Right atrium auricular region (tissue), 2 donors: ENCODE measurements at places on chromosomes 5 and 9. TPM values are rescaled to one million over a fixed set of nuclear protein-coding genes. Genes with fewer than 3 reads are reported as not detected.

Gene LCN6
- total RNA-seq, result 6.4 TPM

DNA sequence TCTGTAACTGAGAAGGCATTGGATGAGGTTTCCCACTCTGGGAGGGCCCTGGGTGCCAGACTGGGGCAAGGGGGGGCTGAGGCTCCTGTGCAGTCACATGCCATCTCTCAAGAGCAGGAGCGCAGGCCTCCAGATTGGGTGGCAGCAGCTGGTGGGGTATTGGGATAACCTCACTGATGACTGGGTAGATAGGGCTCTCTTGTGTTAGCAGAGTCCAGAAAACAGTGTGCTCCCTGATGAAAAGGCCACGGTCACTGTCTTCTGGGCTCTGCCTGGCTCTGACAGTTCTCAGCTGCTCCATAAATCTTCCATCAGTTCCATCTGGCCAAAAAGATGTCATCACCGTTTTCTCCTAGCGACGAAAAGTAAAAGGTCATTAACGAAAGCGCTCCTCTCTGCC, 21.8 kb upstream of the NKX2-5 start:
- peaks cover 19% of the 10 kb centered on the region for H3K4me1 ChIP-seq
- DNase-seq, result no peak
- H3K36me3 ChIP-seq, result no peaks in the 10 kb centered on the region
- H3K4me3 ChIP-seq, result no peak overlapping the region
- H3K27me3 ChIP-seq, result no peaks in the 10 kb centered on the region

GRCh38 chr9:88920645-88921044, 70.6 kb upstream of the S1PR3 start:
- H3K36me3 ChIP-seq, result no peaks in the 10 kb centered on the region
- no peaks in the 10 kb centered on the region for H3K27me3 ChIP-seq
- no peak overlapping the region for H3K27ac ChIP-seq

DNA sequence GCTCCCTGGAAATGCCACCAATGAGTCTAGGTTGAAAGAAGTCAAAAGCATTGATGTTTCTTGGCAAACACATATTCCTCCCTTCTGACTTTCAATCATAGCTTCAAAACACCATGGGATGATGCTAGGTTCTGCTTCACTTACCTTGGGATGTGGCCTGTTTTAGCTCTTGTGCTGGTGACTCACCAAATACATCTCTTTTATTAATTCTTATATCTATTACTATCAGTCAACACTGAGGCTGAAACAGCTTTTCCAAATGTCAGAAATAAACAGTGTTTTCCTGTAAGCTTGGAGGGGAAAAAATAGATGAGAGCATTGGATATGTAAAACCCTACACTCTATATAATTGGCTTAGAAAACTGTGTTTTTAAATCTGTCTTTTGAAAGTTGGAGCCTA, 245.4 kb upstream of the NREP start:
- no peak overlapping the region for H3K4me3 ChIP-seq
- H3K27ac ChIP-seq, result no peak overlapping the region

DNA sequence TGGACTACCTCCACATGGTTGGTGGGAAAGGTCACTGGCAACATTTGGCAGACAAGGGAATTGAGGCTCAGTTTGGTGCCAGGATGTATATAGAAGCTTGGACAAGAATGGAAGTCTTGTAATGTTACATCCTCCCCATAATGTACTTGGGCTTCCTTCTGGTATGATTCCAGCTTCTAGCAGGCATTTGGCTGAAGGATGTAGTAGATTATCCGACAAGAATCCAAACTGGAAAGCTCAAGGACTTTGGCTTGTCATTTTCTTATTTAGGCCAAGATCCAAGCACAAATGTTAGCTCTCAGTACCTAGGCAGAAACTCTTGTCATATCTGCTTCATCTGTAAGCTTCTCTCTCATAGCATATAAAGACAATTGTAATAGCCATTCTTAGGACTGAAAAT, 209.1 kb downstream of the MAPKAP1 start:
- H3K27me3 ChIP-seq, result no peaks in the 10 kb centered on the region
- no peaks in the 10 kb centered on the region for H3K4me1 ChIP-seq
- DNase-seq, result no peak
- no peak overlapping the region for H3K4me3 ChIP-seq
- no peaks in the 10 kb centered on the region for H3K36me3 ChIP-seq

GRCh38 chr5:153463806-153464205, 26.7 kb upstream of the GRIA1 start:
- H3K27me3 ChIP-seq, result no peaks in the 10 kb centered on the region
- no peaks in the 10 kb centered on the region for H3K4me1 ChIP-seq
- no peak overlapping the region for H3K4me3 ChIP-seq
- H3K27ac ChIP-seq, result no peak overlapping the region
- DNase-seq, result no peak
- no peaks in the 10 kb centered on the region for H3K36me3 ChIP-seq

DNA sequence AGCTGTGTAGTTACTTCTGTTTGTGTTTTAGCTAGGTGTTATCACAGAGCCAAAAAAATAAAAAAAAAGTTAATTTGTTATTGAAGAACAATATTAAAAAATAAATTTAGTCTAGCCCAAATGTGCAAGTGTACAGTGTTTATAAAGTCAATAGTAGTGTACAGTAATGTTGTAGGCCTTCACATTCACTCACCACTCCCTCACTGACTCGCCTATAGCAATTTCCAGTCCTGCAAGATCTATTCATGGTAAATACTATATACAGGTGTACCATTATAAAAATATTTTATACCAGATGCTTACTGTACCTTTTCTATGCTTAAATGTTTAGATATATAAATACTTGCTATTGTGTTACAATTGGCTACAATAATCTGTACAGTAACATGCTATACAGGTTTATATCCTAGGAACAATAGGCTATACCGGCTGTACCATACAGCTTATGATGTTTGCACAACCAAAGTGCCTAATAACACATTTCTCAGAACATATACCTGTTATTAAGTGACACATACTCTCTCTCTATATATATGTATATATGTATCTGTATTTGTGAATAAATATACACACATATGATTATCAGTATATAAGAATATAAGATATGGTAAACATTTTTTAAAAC, 341.4 kb upstream of the EDIL3 start:
- H3K27ac ChIP-seq, result no peak overlapping the region

Gene CCL27
- total RNA-seq, result not detected

Gene OR1Q1
- not detected for total RNA-seq

- DNase-seq, result no peak
- no peaks in the 10 kb centered on the region for H3K27me3 ChIP-seq
- H3K36me3 ChIP-seq, result peaks cover 68% of the 10 kb centered on the region
- no peak overlapping the region for H3K27ac ChIP-seq
- no peaks in the 10 kb centered on the region for H3K4me1 ChIP-seq
Observed at GRCh38 chr5:149322518-149322917, 22.8 kb upstream of the GRPEL2 start.

GRCh38 chr5:1002836-1003235, 5.8 kb upstream of the NKD2 start:
- H3K27me3 ChIP-seq, result no peaks in the 10 kb centered on the region
- H3K4me3 ChIP-seq, result no peak overlapping the region
- no peak overlapping the region for H3K27ac ChIP-seq
- H3K4me1 ChIP-seq, result no peaks in the 10 kb centered on the region

GRCh38 chr5:36694351-36694750, 87.9 kb downstream of the SLC1A3 start:
- no peak overlapping the region for H3K4me3 ChIP-seq
- no peaks in the 10 kb centered on the region for H3K27me3 ChIP-seq
- DNase-seq, result no peak
- no peaks in the 10 kb centered on the region for H3K36me3 ChIP-seq
